Brain microvascular endothelial cell (primary cell): ENCODE measurements at places on chromosomes 12 and 14.
A peak's percentile ranks its signal among the peaks of the same experiment; 100 is the strongest.

- peak; percentile 18 for DNase-seq
Observed at GRCh38 chr12:12334367-12335040, 15.5 kb downstream of the MANSC1 start.

GRCh38 chr14:73324533-73324932, 87.2 kb downstream of the PAPLN start:
- no peak for DNase-seq

- no peak for DNase-seq
Observed at GRCh38 chr14:23438101-23438971, 2.9 kb upstream of the MYH7 start.

DNA sequence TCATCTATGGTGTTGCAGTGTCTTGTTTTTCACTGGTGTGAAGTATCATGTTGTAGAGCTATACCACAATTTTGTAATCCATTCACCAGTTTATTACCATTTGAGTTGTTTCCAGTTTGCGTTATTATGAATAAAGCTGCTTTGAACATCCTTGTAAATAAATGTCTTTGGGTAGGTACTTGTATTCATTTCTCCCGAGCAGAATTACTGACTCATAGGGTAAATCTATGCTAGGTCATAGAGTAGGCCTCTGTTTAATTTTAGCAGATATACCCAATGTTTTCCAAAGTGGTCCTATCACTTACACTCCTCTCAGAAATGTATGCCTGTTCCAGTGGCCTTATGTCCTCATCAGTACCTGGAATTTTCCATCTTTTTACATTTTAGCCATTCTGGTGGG, 6.6 kb upstream of the GOLGA5 start:
- DNase-seq: no peak

DNA sequence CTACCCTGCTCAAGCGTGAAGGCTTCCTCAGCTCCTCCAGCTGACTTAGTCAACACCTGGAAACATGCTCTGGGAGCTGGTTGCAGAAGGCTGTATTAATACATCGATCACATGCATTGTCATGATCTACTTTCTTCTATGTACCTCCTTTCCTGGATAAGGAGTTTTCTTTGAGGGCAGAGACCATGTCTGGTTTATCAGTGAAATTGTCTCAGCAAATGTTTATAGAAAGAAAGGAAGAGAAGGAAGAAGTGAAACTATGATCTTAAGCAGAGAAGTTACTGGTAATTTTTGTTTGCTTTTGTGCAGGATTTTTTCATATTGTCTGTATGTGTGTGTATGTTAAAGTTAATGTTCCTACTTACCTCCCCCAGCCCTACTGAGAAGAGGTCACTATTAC, 4.5 kb downstream of the DYRK4 start:
- no peak for DNase-seq

GRCh38 chr12:5783289-5783920, 161.7 kb downstream of the ANO2 start:
- no peak for DNase-seq

DNA sequence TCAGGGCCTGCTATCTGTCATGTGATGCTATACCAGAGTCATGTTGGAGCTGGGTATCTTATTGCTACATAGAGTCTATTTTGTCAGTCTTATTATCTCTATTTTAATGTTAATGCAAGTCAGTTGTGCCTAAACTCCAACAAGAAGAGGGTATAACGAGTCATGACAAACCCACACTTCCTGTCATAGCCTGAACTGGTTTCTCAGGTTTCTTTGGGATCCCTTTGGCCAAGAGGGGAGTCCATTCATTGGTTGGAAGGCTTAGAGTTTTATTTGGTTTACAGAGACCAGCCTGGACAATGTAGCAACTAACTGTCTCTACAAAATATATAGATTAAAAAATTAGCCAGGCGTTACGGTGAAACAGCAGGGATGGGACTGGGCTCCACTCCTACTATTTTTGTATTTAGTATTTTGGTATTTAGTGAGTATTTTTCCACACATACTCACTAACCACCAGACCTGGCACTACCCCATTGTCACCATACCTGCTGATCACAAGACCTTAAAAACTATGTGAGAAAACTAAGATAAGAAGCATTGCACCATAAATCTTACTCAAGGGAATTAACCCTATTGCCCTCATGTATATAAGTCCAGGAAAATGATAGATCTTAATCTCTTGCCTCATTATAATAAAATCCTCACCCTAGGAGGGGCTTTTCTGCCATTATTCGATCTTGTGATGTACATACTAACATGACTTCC, 387.5 kb downstream of the IPO8 start:
- no peak for DNase-seq

DNA sequence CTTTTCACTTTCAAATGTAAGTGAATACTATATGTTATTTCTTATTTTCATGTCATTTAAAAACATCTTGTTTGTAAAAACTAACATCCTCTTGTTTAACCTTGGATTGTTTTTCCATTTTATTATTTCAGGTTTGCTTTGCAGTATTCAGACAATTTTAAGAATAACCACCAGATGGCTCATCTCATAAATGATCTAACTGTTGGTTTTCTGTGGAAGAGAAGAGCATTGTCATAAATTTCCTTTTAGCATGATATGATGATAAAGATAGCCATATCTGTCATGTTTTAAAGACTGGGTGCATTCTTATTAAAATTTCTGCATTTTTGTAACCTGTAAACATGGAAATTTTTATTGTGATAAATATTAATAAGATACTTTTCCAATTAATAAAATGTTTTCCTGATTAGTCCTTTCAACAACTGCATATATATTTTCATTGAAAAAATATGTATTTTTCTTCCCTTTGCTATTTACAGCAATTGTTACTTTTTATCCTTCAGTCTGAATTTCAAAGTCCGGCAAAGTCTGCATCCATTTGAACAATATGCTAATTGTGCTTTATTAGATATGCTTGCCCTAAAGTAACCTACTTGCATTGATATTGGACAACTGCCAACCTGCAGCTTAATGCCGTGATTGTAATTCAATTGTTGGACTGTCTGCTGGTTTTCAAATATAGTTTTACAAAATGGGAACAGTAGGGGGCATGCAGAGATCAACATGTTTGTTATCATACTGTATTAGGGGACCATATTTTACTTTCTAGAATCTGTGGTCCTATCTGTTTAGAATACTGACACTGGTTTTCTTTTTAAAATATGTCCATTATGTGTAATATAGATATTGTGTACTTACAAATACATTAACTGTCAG, 163.4 kb downstream of the GARIN6 start:
- peak; percentile 12 for DNase-seq

DNA sequence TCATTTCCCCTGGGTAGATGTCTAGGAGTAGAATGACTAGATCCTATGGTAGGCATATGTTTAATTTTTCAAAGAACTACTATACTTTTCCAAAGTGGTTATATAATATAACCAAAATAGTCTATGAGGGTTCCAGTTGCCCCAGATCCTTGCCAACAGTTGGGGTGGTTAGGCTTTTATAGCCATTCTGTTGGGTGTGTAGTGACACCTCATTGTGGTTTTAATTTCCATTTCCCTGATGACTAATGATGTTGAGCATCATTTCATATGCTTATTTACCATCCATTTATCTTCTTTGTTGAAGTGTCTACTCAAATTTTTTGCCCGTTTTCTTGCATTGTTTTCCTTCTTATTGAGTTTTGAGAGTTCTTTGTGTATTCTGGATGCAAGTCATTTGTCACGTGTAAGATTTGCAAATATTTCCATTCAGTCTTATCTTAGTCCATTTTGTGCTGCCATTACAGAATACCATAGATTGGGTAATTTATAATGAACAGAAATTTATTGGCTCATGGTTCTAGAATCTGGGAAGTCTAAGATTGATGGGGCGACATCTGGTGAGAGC, 4.7 kb downstream of the SYNE2 start:
- no peak for DNase-seq

DNA sequence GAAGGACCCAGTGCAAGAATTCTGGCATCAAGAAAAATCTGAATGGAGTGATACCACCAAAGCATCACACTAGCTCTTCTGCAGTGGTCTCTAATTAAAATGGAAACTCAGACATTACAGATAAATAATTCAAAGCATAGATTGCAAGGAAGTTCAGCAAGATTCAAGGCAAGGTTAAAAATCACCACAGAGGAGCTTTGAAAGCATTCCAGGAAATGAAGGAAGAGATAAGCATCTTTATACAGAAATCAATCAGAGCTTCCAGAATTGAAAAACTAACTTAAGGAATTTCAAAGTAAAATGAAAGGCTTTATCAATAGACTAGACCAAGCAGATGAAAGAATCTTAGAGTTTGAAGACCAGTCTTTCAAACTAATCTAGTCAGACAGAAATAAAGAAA, 20.4 kb upstream of the GLIPR1 start:
- DNase-seq: no peak

DNA sequence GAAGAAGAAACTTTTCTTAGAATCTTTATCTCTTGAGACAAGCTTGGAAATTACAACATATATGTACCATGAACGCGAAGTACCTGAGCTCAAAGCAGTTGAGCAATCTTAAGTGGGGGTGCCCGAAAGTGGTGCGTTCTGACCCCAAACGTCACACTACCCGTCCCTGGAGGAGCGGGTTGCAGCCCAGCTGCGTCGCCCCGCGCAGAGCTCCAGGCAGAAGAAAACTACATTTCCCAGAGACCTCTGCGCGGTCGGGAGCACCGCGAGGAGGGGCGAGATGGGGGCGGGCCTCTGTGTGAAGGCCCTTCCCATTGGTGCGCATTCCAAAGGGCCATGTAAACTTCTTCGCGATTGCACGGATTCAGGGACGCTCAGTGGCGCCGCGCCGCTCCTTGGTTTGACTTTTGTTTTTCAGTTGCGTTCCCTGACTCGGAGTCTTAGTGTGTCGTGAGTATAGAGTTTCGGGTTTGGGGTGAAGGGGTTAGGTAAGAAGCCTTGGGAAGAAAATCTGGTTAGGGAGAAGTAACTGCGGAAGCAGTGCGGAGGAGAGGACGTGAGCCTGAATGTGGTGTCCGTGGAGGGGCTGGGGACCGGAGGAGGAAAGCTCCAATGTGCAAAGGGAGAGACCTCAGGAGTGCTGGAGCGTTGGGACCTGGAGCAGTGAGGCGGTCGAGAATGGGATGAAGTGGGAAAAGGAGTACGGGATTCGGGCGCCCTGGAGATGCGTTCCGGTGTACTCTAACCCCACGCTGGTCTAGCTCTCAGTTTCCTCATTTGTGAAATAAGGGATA, at the start of gene CCDC77:
Gene CCDC77 (plus strand): TSS at position 410 of the 794 bp plus-strand sequence. CDS start 7,740 bp downstream, outside the sequence.
- peak; percentile 90 for DNase-seq

DNA sequence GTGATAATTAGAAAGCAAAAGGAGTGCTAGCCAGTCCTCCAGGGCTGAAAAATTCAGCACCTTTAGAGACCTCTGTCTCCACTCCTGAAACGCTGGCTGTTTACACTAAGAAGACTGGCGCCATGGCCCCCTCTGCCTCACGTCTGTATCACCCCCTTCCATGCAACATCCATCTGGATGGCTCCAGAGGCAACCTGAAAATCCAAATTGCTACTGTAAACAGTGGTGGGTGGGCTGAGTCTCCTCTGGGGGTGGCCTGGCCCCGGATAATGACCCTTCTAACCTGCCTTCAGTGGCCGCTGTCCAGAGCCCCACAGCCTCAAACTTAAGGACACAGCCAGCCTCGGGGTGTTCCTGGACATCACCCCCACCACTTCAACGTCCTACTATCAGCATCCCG, 1.4 kb downstream of the PRKD1 start:
- no peak for DNase-seq

DNA sequence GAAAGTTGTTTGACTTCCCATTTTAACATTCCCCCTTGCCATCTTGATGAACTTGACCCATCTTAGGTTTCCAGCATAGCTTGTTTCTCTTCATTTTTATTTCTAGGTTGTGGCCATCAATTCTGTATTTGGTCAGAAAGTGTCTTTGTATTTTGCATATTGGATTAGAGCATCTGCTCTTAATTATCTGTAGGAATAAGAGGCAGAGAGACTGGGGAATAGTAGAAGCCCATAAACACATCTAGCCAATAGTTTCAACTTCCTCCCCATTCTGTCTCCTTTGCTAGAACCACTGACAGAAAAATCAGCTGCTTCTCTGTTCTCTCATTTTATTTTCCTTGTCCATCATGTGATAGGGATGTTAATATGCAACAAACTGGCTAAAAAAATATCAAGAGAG, 8.2 kb downstream of the SOCS2 start:
- no peak for DNase-seq

GRCh38 chr14:55838529-55839052, 258.6 kb downstream of the KTN1 start:
- DNase-seq: no peak

DNA sequence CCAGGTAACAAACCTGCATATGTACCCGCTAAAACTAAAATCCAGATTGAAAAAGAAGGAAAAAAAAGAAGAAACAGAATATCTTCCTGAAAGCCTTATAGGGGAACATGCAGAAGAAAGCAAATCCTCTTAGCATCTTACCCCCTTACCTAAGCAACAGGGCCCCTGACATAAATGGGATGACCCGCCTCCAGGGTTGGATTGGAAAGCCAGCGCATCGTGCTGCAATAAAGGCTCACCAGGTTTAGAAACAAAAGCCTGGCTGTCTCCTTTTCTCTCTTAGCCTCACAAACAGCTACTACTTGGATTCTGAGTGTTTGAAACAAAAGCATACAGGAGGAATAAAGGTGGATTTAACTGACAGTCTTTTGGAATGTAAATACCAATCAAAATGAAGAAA, 13.8 kb upstream of the ADCK1 start:
- no peak for DNase-seq

DNA sequence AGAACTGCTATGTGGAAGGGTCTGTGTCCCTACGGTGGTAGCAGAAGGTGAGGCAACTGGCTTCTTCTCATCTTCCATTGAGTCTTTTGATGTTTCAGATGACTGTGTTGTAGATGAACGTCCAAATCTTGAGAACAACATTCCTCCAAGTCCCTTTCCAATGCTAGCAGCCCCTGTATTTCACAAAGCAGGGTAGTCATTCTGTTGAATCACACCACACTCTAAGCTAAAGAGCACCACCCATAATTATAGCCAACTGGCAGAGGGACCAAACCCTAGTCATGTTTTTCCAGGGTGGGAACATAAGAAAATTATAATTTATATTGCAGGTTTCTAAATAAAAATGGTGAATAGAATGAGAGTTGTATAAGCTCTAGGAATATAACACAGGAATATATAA, 98.7 kb downstream of the DDHD1 start:
- DNase-seq: peak; percentile 22

DNA sequence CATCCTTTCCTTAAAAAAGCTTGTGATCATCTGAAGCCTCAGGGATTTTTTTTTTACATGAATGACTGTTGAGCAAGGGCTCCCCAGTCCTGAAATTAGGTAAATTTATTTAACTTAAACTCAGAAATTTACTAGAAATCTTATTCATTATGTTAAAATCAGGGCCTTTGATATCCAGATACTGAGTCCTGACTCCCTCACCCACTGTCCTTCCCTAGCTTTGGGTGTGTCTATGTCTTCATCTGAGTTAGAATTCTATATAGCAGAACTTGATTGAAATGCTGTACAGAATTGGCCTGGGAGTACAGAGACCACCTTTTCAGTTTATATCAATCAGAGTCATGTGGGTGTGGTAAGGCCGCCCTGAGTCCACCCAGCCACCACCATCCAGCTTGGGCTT, 260.0 kb downstream of the CACNA1C start:
- no peak for DNase-seq

- no peak for DNase-seq
Observed at GRCh38 chr12:47067771-47068431, 11.5 kb upstream of the PCED1B start.
